NCI-H1092 treated with DMSO at 0.1 percent for 48 hours (cell line): ENCODE measurements at places on chromosomes 16 and 17.
A peak's percentile ranks its signal among the peaks of the same experiment; 100 is the strongest.

- no peak for DNase-seq
Observed at GRCh38 chr17:36885153-36885735, 52.0 kb upstream of the LHX1 start.

- no peak for DNase-seq
Observed at GRCh38 chr17:34598161-34598776, 18.9 kb downstream of the TMEM132E start.

- no peak for DNase-seq
Observed at GRCh38 chr16:87086575-87086974, 230.6 kb downstream of the C16orf95 start.

GRCh38 chr16:81632392-81633146 lies 146.5 kb upstream of the PLCG2 start:
- no peak for DNase-seq

- no peak for DNase-seq
Observed at GRCh38 chr16:79758615-79759346, 158.2 kb upstream of the MAF start.

GRCh38 chr16:87583453-87584131 lies 18.7 kb upstream of the JPH3 start:
- no peak for DNase-seq

- DNase-seq = no peak
Observed at GRCh38 chr16:84513123-84513522, 8.7 kb upstream of the MEAK7 start.

GRCh38 chr17:58300336-58300735 lies 19.6 kb upstream of the MPO start:
- no peak for DNase-seq

DNA sequence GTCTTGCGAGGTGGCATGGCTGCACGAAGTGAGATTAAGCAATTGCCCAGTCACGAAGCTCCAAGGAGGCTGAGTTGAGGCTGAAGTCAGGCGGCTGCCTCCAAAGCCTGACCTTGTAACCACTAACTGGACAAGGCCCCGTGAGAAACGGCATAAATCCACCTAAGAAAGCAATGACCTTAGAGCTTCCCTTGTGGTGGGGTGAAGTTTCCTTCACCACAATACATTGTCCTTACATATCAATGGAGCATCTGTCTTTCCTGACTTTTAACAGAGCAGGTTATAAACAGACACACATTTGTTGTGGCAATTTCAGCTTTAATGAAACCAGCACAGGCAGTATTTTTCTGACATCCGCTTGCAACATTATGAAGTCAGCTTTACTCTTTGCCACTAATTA lies 2.5 kb upstream of the MED9 start:
- DNase-seq = no peak

DNA sequence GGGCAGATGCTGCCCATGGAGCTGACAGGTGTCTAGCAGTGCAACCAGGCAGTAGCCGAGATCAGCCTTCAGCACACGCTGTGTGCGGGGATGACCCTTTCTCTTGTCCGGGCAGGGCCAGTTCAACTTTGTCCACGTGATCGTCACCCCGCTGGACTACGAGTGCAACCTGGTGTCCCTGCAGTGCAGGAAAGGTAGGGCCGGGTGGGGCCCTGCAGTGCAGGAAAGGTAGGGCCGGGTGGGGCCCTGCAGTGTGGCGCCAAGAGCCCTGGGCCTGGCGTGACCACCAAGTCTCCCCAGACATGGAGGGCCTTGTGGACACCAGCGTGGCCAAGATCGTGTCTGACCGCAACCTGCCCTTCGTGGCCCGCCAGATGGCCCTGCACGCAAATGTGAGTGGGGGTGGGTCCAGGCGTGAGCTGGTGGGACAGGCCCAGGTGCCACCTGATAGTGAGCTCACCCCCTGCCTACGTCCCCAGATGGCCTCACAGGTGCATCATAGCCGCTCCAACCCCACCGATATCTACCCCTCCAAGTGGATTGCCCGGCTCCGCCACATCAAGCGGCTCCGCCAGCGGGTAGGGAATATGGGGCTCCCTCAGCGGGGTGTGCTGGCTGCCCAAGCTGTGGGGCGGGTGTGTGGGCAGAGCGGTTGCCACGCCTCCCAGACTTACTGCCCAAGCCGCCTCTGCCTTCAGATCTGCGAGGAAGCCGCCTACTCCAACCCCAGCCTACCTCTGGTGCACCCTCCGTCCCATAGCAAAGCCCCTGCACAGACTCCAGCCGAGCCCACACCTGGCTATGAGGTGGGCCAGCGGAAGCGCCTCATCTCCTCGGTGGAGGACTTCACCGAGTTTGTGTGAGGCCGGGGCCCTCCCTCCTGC lies 40.2 kb downstream of the TSC2 start:
- no peak for DNase-seq

GRCh38 chr17:29649359-29649758 lies 26.6 kb upstream of the CORO6 start:
- DNase-seq = no peak

DNA sequence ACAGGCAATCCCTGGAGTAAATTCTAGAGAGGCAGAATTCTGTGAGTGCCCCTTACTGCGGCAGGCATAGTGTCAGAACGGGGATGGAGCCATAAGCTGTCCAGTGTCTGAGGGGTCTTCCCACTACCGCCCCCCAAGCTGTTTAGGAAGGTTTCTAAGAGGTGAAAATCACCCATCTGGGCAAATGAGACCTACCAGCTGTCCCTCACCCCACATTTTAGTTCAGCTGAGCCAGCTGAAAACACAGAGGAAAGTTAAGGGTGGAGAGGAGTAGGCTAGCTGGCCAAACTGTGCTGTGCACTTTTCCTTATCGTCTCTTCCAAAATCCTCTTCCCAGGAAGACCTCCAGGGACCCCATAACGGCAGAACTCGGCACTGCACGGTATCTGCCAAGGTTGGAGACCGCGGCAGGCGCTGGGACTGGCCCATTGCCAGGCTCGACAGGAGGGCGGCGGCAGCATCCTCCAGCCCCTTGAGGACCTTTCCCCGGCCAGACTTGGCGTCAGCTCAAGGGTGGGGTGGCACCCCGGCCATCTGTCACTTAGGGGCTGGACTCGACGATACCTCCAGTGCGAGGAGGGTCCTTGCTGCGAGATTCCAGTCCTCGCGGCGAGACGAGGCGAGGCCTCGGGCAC lies 955 bp downstream of the ACLY start:
- DNase-seq = peak; percentile 69

DNA sequence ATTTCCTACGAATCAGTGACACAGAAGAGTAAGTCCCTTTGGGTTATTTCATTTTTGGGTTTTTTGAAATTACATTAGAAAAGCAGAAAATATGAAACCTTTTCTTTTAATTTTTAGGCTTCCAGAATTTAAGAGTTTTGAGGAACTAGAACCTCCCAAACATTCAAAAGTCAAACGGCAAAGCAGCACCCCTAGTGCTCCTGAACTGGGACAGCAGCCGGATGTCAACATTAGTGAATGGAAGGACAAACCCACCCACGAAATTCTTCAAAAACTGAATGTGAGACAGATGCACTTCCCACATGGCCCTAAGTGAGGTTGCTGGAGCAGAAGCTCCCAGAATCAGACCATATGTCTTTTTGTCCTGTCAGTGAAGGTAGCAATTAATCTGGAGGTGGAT lies 199.4 kb downstream of the PHKB start:
- DNase-seq = no peak

DNA sequence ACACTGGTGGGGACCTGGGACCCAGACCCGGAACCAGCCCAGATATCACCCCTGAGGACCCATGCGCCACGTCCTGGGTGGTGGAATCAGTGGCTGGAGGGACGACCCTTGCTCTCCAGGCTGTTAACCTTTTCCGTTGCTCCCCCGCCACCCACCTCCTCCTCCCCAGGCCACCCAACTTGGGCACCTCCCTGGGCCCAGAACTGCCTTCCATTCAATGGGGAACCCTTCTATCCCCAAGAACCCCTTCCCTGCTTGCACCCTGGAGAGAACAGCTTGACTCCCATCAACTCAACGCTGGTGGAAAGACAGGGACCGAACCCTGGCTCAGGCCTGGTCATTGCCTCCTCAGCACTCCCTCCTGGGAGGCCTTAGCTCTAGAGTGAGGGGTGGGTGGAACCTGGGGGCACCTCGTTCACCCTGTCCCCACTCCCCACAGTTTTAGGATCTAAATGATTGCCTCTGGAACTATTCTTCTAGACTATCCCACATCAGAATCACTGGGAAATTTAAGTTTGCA lies 5.7 kb upstream of the IL32 start:
- DNase-seq = no peak

DNA sequence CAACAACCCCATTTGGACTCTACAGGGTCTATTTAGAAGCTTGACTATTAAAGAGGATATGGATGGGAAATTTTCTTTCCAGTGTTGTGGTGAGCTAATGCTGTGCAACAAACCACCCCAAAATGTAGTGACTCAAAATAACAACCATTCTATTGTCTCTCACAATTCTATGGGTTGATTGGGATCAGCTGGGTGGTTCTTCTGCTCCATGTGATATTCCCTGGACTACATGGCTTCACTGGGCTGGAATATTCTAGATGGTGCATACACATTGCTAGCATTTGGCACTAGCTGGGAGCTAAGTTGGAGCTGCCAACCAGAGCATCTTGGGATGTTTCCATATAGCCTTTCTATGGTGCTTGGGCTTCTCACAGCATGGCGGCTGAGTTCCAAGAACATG lies 30.2 kb downstream of the SLC6A2 start:
- no peak for DNase-seq

DNA sequence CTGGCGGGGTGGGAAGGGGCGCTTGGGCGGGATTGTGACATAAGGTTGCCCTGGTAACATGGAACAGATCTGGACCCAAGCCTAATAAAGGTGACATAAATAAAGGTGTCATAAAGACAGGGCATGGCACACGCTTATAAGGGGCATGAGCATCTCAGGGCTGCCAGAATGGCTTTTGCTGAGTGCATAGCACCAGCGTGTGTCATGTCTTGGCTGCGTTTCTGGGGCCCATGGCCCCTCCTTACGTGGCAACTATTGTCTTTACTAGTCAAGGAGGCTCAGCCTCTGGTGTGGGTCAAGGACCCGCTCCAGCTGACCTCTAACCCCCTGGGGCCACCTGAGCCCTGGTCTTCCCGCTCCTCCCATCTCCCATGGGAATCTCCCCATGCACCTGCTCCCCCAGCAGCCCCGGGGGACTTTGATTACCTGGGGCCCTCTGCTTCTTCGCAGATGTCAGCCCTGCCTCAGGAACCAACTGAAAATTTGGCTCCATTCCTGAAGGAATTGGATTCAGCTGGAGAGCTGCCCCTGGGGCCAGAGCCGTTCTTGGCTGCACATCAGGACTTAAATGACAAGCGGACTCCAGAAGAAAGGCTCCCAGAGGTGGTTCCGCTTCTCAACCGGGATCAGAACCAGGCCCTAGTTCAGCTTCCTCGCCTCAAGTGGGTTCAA lies 13.9 kb downstream of the LRRC37B start:
- DNase-seq = no peak

GRCh38 chr16:55913716-55914115 lies 38.5 kb upstream of the CES5A start:
- no peak for DNase-seq

- DNase-seq = no peak
Observed at GRCh38 chr16:24748242-24748641, 18.8 kb downstream of the TNRC6A start.

- DNase-seq = no peak
Observed at GRCh38 chr16:19215705-19216104, 47.7 kb downstream of the SYT17 start.

- DNase-seq = no peak
Observed at GRCh38 chr17:41552455-41552854, 19.4 kb downstream of the KRT9 start.

GRCh38 chr17:47956791-47957590 lies 692 bp downstream of the PRR15L start:
- DNase-seq = peak; percentile 30

- DNase-seq = no peak
Observed at GRCh38 chr17:56468840-56469239, 124.7 kb upstream of the NOG start.

DNA sequence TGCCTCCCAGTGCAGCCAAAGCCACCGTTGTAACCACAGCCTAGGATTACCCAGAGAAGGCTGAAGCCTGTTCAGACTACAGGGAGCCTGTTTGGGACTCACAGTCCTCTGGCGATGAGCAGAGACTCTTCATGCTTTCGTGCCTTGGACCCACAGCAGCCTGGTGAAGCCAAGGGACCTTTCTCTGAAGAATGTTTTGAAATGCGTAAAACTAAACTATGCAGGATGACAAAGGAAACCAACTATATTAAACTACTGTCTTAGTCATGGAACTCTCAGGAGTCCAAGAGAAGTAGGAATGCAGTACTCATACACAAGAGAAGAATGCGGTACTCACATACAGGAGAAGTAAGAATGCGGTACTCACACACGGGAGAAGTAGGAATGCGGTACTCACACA lies 20.9 kb downstream of the ABR start:
- no peak for DNase-seq

DNA sequence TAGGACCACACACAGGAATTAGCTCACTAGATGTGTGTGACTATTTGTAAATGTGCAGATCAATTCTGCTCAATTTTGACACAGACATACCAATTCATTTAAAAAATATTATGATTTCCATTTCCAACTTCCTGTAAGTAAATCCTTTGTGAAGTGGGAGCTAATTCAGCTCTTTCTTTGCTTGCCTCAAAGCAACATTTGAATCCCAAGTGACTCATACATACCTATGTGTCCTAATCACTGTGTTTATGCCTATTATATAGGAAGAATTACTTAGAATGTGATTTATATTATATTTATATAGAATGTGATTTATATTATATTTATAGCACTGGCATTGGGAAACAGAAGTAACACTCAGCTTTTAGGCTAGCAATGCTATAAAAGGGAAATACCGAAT lies 195.9 kb upstream of the C17orf78 start:
- no peak for DNase-seq

DNA sequence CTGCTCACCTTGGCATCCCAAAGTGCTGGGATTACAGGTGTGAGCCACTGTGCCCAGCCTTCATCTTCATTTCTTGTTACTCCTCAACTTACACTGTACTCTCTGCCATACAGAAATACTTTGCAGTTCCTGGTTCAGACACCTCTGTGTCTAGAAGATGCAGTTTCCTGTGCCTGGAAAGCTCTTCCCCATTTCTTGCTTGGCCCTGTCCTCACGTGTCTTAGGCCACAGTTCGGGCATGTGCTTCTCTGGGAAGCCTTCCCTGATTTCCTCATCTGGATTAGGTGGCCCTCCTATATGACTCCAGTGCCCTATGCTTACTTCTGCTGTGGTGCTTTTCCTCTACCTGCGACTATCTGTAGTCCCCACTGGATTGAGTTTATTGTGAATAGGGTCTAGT lies 26.5 kb upstream of the CDR2 start:
- no peak for DNase-seq
